ENCODE measurements at places on chromosomes 1 and 21. TPM values are rescaled to one million over a fixed set of nuclear protein-coding genes. Genes with fewer than 3 reads are reported as not detected.

Gene DHRS3
- 68.1 TPM for total RNA-seq

Gene CD2
- total RNA-seq, result not detected

Gene FAM72D
- total RNA-seq, result 0.26 TPM

Gene CRNN
- not detected for total RNA-seq

Gene CELF3
- total RNA-seq, result not detected

Gene TMPRSS15
- total RNA-seq, result not detected

Gene ZNF695
- 2.6 TPM for total RNA-seq

Gene CYP4Z1
- not detected for total RNA-seq

Gene GPR25
- not detected for total RNA-seq

Gene PRRX1
- 121 TPM for total RNA-seq

Gene SERTAD4
- total RNA-seq, result 0.17 TPM

Measured in fibroblast of lung (primary cell).